NCI-H2081 treated with DMSO at 0.1 percent for 48 hours (cell line): ENCODE measurements at places on chromosomes 13 and 19.

DNA sequence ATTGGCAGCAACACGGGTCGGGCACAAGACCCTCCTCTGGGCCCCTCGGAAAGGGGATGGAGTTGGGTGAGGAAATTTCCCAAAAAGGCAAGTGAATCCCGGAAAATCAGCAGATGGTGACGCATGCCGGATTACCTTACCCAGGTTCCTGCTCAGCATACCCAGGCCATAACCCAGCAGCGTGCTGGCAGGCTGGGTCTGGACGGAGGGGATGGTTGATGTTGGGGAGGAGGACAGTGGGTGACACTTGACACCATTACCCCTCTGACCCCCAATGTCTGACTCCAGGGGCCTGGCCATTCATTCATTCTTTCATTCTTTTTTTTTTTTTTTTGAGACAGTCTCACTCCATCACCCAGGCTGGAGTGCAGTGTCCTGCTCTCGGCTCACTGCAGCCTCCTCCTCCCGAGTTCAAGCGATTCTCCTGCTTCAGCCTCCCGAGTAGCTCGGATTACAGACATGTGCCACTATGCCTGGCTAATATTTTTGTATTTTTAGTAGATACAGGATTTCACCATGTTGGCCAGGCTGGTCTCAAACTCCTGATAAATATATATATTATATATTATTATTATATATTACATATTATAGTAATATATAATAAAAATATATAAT is 799 bp downstream of the PVR start:
- DNase-seq = no peak

- no peak for DNase-seq
These were observed 1.5 kb downstream of the SPATA13 start for GRCh38 chr13:24161980-24162525.

GRCh38 chr19:12156223-12157058 is at the start of gene ZNF625:
ZNF625 (minus strand) TSS chr19:12156734; CDS start chr19:12156558, 176 bp downstream.
- DNase-seq = peak; percentile 62

DNA sequence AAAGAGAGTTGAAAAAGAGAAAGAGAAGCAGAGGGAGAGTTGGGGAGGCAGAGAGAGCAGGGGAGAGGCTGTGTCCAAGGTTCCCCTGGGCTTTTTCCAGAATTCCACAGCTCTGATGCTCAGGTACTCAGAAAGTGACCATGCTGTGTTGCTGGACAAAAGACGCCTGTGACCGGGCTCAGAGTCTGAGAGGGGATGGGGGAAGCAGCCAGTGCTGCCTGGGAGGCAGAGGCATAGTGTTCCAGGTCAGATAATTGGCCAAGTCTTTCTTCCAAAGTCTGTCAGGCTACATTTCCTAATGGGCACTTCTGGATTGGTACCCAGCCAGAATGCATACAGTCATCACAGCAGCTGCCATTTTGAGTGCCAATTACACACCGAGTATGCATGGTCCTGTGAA is 86.1 kb downstream of the PTPRS start:
- no peak for DNase-seq

DNA sequence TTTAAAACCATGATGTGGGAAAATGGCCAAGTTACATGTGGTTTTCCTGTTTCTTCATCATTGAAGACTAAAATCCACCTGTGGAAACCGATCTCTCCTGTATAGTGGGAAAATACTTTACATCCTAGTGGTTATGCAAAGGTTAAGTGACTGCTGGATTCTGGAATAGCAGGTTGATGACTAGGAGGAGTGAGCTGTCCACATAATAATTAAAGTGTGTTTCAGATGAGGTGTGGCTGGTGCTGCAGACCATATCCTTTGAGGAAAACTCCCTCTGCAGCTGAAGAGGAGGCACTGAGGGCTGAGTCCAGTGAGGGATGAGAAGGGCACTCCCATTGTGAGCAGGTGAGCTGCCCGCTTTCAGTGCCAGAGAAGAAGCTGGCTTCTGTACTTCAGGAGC is 43.2 kb downstream of the DCLK1 start:
- DNase-seq = no peak

- no peak for DNase-seq
These were observed 110.8 kb downstream of the TEX29 start for GRCh38 chr13:111431206-111431605.

DNA sequence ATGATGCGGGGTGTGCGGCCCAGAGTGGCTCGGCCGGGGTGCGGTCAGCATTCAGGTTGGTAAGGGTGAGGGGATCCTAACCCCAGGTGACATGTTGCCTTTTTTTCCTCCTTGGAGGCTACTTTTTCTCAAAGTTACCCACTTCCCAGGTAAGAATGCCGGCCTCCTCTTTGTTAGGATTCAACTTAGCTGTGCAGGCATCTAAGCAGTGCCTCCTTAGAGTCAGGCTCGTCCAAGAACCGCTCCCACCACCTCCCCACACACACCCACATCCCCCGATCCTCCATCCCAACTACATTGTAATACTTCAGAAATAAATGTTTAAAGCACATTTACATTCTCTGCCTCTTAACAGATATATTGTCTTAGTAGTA is 733 bp upstream of the ENOX1 start:
- DNase-seq = no peak

GRCh38 chr13:43390619-43391018 is 367.2 kb downstream of the DNAJC15 start:
- DNase-seq = no peak

DNA sequence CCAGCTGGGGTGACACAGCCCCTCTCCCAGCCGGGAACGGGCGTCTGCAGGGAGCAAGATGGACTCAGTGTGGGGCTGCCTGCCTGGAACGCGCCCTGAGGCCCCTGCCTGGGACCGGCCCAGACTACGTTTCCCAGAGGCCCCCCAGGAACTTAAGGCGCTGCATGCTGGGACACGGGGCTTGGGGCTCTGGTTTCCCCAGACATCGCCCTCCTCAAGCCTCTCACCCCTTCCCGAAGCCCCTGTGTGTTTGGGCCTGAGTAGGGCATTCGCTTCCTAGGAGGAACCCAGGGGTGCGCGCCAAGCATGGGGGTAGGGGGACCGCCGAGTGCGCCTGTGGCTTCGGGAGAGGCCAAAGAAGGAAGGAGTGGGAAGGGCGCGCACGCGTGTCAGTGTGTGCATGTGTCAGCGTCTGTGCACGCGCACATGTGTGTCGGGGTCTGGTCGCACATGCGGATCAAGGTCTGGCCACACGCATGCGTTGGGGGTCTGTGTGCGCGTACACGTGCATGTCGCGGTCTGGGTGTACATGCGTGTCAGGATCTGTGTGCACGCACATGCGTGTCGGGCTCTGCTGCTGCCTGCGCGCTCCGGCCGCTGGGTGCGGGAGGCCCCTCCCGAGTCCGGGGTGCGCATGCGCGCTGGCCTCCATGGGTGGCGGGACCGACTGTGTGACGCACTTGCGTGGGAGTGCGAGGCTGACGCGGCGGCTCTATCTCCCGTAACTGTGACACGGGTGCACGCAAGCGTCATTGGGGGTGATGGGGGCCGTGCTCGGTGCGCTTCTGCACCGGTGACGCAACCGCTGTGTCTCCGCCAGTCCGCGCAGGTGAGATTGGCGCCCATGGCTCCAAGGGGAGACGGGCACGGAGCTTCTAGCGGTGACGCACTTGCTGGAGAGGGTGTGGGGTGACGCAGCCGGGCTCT is 16.2 kb downstream of the ZNF331 start:
- no peak for DNase-seq

GRCh38 chr19:4097501-4097900 is 26.4 kb downstream of the MAP2K2 start:
- DNase-seq = no peak

GRCh38 chr13:77740931-77741596 is 43.6 kb downstream of the SLAIN1 start:
- no peak for DNase-seq

DNA sequence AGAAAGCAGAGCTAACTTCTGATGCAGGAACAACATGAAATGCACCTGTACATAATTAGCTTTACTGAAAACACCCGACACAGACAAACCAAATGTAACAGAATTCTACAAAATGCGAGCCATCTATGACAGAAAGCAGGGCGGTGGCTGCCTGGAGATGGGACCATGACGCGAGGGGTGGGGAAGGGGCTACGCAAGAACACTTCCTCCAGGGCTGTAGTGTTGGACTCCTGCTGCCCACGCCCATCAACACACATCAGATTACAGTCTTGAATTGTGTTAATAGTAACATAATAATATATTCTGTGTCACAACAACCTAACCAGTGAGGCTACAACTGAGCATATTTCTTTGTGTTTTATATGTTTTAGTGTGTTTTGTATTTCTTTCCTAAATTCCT is 103.2 kb downstream of the SPACA7 start:
- no peak for DNase-seq

GRCh38 chr19:3407556-3408516 is 41.5 kb downstream of the NFIC start:
- no peak for DNase-seq
